Activated CD4-positive, alpha-beta T cell treated with anti-CD3 and anti-CD28 coated beads, Interleukin-2, amount 50 U/mL, for 48 hours (primary cell): ENCODE measurements at places on chromosomes 7 and 10.

DNA sequence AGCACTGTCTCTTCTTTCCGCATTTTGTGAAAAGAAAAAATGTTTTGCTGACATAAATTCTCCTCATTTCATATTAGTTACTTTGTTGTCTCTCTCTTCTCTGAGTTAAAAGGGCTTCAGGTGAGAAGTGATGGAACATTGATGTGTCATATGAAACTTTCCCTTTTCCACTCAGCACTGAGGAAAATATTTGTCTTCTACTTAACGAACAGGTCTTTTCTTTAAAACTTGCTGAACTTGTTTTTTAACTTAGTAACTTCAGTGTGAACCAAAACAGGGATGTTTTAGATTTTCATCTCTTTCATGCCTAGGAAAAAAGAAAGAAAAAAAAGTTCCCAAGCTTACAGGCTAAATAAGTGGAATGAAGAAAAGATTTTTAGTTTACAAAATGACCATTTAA is 19.0 kb upstream of the TSPAN12 start:
- DNase-seq: no peak

- DNase-seq: no peak
Measured at GRCh38 chr7:63057265-63057664, 941.4 kb upstream of the ZNF722 start.

DNA sequence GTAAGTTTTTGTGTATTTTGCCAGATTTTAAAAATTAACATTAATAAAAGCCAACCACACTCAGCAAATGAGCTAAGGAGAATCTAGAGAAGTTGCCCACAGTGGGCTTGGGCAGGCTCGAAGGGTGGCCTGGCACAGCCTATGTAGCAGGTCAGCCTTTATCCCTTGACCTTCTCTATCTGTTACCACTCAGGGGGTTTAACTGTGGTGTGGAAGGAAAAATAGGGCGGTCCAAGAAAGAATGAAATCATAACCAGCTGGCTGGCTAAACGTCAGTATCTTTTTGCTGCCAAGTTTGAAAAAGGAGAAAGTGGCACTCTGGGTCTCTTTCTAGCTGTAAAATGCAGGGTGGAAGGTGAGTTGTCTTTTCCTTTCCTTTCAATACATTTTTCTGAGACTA is 130.3 kb upstream of the ASAH2 start:
- DNase-seq: no peak

DNA sequence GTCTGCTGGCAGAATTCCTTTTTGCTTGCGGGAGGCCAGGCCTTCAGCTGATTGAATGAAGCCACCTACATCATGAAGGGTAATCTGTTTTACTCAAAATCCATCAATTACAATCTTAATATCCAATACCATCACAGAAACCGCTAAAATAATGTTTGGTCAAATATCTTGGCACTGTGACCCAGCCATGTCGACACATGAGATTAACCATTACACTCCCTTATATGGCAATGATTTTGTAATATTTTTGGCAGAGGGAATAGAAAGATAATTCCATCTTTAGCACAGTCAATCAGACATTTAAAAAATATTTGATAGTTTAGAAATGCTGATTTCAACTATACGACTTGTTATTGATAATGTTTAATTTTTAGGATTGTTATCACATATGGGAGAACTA is 36.5 kb upstream of the SLC39A12 start:
- no peak for DNase-seq

- no peak for DNase-seq
Measured at GRCh38 chr7:84196084-84196503, 1.5 kb upstream of the SEMA3A start.

DNA sequence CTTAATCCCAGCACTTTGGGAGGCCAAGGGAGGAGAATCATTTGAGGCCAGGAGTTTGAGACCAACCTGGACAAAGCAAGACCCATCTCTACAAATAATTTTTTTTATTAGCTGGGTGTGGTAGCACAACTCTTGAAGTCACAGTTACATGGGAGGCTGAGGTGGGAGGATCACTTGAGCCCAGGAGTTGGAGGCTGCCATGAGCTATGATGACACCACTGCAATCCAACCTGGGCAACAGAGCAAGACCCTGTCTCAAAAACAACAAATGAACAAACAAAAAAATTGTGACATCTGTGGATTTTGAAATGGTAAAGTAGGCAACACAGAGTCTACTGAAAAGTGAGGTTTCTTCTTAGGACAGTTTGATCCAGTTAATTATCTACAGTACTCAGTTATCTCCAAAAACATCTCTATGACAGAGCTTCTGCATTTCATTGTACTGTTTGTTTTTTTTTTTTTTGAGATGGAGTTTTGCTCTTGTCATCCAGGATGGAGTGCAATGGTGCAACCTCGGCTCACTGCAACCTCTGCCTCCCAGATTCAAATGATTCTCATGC is 3.3 kb upstream of the ANKRD61 start:
- DNase-seq: no peak

GRCh38 chr10:110815354-110816004 is 56.2 kb upstream of the PDCD4 start:
- no peak for DNase-seq

DNA sequence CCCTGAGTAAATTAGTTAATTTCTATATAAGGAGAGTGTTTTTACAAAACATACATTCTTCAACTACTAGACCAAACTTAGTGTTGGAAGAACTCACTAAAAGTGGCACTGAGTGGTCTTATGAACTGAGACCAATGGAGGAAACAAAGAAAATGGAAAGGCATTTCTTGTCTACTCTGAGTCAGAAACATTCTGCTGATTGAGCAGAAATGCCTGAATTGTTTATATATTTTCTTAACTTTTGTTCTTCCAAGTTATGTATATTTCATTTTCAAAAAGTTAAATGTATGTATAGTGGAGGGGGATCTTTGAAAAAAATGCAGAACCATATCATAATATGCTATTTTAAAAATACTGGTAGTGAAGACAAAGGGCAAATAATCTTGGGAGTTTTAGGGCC is 320.7 kb downstream of the HGF start:
- DNase-seq: no peak

GRCh38 chr10:49767752-49768151 is 5.6 kb upstream of the OGDHL start:
- no peak for DNase-seq

- no peak for DNase-seq
Measured at GRCh38 chr10:88386821-88387773, 196.0 kb downstream of the RNLS start.

DNA sequence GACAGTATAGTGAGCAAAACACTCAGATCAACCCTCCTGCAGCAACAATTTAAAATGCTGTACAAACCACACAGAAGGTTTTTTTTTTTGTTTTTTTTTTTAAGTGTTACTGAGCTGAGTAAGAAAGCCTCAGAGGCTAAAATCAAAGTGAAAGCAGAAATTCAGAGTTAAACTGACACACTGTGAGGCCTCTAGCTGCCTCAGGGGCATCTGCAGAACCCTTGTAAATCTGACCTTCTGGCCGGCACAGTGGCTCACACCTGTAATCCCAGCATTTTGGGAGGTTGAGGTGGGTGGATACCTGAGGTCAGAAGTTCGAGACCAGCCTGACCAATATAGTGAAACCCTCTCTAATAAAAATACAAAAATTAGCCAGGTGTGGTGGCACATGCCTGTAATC is 7.4 kb upstream of the GNA12 start:
- no peak for DNase-seq

DNA sequence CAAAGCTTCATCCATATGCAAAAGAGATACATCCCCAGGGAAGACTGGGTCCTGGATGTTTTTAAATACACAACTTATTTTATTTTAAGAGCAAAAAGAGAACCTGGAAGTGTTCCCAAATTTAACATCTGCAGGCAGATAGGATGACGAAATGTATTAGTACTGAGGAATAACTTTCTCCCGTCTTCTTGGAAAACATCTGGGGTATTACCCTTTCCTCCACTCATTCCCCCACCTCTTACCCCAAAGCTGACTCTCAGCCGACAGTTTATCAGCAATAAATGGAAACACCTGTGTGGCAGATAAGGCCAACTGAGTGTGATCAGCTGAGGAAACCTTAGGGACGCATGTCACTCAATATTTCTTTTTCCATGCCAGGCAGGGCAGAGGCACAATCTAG is 435.6 kb upstream of the NPVF start:
- DNase-seq: no peak

GRCh38 chr10:71711052-71711623 is 8.4 kb downstream of the C10orf105 start:
- DNase-seq: no peak

DNA sequence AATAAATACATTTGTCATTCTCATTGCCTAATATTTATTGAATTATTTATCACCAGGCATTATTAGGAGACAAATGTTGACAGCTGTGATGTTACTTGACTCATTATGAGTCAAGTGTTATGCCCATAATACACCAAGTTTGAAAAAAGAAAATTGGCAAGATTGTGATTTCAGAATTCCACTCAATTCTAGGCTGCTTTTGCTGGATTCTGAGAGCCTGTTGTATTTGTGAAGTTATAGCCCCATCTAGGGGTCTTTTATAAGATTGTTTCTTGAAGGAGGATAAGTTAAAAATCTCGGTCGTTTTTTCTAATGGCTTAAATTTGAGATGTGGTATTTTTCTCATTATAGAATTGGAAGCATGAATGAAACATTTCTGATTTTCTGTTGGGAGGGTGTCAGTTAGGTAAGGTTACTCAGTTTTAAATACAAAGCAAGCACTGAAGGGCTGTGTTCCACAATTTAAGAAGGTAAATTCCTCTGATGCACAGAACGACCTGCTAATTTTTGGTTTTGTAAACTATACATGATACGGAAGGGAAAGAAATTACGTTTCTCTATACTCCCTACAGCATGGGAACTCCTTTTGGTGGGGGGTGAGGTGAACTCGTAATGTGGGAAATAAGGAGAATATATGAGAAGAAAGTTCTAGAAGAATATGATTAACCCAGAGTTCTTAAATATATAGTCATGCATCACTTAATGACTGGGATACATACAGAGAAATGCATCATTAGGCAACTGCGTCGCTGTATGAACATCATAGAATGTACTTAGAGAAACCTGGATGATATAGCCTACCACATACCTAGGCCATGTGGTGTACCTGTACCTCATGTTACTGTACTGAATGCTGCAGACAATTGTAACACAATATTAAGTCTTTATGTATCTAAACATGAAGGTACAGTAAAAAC is 2.6 kb downstream of the STK31 start:
- no peak for DNase-seq

- no peak for DNase-seq
Measured at GRCh38 chr10:30238836-30239235, 110.2 kb downstream of the MTPAP start.

DNA sequence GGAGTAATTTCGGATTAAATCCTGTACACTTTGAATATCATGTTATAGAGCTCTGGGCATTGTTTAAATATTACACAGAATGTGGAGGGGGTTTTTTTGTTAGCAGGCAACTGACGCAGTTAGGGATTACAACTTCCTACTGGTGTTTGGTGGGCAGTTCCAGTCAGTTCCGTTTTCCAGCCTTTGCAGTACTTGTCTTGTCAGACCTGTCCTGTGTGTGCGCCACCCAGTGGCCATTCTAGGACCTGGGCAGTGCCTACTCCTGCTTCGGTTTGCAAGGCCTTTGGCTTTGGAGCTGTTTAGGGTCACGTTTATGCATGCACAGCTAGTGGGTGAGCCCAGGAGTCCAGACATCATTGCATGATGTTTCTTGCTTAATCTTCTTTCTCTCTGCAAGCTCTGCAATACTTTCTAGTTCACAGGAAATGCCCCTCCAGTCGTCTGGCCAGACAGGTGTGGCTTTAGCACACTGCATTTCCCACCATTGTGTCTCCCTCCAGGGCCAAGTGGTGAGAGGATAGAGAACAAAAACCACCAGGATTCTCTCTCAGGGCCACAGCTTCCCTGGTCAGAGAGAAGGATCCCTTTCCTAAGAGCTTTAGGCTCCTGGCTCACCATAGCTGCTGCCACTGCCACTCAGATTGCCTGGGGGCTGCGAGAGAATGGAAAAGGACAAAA is 96.5 kb upstream of the TARP start:
- DNase-seq: peak; percentile 80

GRCh38 chr10:110546077-110546476 is 21.4 kb upstream of the SMC3 start:
- DNase-seq: no peak

DNA sequence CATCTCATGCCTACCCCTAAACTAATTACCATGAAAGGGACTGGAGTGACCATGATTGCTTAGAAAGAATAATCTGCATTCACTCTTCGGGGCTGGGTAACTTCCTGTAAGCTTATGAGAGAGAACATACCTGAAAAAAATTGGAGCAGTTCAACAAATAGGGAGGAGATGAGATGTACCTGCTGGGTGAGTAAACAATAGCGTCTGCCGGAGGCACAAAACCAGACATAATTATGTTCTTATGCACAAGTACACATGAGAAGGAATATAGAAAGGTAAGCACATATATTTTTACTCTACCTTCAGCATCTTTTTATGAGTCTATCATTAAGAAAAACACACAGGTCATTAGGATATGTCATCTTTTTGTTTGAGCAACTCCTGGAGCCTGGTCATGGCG is 224.6 kb upstream of the FERD3L start:
- DNase-seq: no peak

GRCh38 chr10:116831790-116832189 is 17.5 kb upstream of the ENO4 start:
- no peak for DNase-seq

GRCh38 chr10:102501201-102502028 is 1.1 kb downstream of the ACTR1A start:
- no peak for DNase-seq

GRCh38 chr10:75911426-75911825 is 480.0 kb downstream of the LRMDA start:
- no peak for DNase-seq

GRCh38 chr7:149716932-149717307 is 56.5 kb downstream of the ZNF467 start:
- no peak for DNase-seq

- peak; percentile 56 for DNase-seq
Measured at GRCh38 chr10:59905066-59905730, 1.2 kb downstream of the CCDC6 start.

DNA sequence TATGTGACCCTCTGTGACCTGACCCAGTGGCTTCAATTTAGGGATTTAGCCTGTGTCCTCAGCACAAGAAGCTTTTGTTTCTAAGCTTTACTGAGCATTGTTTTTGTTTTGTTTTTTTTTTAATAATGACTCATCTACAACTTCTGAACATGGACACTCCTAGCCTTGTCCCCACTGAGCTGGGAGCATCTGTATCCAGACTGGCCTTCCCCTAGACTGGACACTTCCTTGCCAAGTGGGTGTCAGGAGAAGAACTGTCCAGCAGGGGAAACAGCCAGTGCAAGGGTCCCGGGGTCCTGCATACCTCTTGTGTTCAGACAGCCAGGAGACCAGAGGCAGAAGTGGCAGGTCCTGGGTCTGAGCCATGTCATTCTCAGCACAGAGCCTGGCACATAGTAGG is 108.6 kb downstream of the TMEM130 start:
- no peak for DNase-seq
